ENCODE measurements at places on chromosomes 16 and 17. TPM values are rescaled to one million over a fixed set of nuclear protein-coding genes. Genes with fewer than 3 reads are reported as not detected.

DNA sequence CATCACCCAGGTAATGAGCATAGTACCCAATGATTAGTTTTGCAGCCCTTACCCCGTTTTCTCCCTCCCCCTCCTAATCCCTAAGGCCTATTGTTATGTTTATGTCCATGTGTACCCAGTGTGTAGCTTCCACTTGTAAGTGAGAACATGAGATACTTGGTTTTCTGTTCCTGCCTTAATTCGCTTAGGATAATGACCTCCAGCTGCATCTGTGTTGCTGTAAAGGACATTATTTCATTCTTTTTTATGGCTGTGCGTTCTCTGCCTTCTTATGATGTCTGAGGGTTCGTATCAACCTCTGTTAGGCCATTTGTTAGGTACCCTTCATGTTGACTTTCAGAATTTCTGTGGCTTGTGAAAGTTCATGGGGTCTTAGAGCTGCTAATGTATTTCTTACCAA, 31.0 kb downstream of the CTCF start:
- no peak for DNase-seq

DNA sequence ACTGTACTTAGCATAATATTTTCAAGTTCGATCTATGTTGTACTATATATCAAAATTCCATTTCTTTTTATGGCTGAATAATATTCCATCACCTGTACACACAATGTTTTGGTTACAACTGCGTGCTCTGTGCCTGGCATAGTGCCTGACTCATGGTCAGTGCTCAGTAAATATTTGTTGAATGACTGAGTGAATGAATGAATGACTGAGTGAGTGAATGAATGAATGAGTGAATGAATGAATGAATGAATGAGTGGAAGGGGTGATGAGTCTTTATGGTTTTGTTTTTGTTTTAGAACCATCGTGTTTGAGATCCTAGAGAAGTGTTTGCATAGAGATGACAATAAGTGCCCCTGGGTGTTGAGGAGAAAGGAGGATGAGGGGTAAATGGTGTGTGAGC, 155.3 kb downstream of the MRM1 start:
- no peak for DNase-seq

GRCh38 chr17:79826204-79826680, 13.0 kb downstream of the CBX4 start:
- no peak for DNase-seq

GRCh38 chr17:37037590-37038155, 88.9 kb downstream of the AATF start:
- DNase-seq = no peak

DNA sequence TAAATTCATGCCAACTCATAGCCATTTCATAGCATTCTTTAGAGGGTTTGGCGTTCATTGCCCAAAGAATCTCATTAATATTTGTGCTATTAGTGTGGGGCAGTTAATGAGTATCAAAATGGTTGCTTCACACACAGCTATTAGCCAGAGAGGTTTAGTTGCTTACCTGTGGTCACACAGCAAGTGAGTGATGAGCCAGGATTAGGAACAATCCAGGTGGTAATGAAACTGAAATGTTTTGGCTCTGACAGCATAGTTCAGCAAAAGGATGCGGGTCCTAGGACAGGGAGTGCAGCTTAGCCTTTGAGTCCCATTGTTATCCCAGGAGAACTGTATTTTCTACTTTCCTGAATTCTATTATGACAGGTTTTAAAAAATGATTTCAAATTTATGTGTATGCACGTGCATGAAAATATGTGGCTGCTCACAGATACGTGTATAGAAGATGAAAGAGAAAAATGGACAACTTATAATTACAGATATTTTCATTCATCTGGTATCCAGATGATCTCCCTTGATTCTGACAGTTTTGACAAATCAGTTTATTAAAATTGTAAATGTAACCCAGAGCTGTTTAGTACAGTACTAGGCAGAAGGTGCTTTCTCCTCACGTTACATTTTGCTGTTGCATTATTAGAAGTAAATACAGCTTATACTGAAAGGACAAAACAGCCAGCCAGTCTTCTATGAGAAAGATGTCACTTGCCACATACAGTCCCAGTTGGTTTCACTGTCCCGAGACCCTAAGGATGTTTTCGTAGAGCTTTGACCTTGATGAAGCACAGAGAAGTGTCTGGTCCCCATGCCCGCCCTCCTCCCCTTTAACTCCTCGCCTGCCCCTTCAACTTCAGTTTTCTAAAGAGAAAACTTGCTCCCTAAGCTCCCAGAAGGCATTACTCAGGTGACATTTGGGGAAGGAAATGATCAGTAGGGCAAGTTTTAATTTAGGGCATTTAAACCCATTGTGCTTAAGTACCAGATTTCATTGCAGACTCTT, 99.8 kb upstream of the TBX2 start:
- DNase-seq = no peak

GRCh38 chr16:1963806-1964505, 670 bp downstream of the RPS2 start:
- DNase-seq = no peak

DNA sequence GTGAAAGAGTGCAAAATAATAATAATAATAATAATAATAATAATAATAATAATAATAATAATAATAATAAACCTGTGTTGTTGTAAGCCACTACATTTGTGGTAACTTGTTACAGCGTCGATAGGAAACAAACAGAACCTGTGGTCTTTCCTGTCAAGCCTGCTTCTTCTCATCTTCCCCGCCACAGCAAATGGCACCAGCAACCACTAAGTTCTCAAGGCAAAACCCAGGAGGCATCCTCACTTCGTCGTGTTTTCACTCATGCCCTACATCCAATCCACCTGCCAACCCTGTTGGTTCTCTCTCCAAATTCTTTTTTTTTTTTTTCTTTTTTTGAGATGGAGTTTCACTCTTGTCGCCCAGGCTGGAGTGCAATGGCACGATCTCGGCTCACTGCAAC, 34.2 kb downstream of the ITGAE start:
- DNase-seq = no peak

- no peak for DNase-seq
Observed at GRCh38 chr16:54283725-54284318, 2.8 kb downstream of the IRX3 start.

DNA sequence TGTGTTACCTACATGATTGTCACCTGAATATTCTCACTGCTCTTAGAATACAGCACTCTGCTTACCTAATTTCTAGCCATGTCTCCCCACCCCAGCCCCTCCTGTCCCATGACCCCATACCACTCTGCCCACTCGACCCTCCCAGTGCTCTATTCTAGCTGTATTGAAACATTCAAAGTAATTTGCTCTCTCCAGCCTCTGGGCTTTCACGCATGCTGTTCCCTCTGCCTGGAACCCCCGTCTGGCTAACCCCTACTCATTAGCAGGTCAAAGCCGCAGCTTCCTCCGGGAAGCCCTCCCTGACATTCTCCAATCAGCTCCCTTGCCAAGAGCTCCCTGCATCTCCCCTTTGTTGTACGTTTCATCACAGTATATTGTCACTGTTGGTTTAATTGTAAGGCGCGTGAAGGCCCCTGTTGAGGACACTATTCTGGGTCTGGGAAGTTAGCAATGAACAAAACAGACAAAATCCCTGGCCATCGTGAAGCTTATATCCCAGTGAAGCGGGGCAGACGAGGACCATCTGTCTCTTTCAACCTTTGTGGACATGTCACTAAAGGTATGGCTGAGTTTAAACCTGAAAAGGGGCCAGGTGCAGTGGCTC, 72.3 kb upstream of the LHX1 start:
- DNase-seq = no peak

DNA sequence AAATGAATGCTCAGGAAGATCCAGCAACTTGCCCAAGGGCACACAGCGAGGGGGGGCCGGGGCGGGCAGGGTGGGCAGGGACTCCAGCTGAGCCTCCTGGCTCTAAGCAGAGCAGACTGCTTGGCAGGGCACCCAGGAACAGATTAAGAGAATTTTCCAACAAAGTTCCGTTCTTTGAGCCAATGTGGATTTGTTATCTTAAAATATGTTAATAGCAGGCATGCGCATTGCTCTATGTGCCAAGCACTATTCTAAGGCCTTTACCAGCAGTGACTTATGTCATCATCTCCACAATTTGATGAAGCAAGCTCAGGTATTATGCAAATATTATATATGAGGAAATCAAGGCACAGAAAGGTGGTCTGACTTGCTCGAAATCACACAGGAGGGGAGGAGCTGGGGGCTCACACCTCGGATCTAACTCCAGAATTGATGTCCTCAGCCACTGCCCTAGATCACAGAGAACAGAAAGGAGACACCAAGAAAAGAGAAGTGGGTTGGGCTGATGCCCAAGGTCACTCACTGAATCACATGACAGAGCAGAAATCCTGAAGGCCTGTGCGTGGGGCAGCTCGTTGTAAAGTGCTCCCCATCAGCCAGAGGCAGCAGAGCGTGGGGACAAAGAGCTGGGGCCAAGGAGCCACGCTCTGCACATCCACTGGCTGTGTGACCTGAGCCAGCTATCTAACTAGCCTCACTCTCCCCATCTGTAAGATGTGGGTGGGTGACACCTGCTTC, 23.2 kb upstream of the MEAK7 start:
- no peak for DNase-seq

GRCh38 chr17:55303701-55304145, 39.0 kb downstream of the HLF start:
- no peak for DNase-seq

DNA sequence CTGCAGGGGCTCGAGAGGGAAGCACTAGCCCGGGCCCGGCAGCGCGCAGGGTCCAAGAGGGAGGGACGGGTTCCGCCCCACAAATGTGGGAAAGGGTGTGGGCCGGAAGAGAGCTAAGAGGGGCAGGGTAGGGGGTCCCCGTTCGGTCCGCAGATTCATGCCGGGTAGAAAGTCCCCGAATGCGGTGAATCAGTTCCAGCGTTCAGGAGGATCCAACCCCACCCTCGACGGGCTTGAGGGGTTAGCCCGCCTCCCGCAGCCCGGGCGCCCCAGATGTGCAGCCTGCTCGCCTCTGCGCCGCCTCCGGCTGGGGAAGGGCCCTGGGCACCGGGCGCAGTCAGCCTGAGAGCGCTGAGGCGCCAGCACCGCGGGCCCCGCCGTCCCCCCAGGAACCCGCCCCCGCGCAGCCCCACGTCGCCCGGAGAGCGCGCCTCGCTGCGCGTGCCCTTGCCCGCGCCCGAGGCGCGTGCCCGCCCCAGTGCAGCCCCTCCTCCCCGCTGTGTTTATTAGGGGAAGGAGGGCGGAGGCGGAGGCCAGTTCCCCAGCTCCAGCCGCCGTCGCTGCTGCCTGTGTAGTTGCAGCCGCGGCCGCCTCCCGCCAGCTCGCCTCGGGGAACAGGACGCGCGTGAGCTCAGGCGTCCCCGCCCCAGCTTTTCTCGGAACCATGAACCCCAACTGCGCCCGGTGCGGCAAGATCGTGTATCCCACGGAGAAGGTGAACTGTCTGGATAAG, at the start of gene LASP1:
Gene LASP1 (plus strand): TSS at position 533 of the 733 bp plus-strand sequence. CDS start 132 bp downstream, at position 665.
- peak; percentile 96 for DNase-seq

DNA sequence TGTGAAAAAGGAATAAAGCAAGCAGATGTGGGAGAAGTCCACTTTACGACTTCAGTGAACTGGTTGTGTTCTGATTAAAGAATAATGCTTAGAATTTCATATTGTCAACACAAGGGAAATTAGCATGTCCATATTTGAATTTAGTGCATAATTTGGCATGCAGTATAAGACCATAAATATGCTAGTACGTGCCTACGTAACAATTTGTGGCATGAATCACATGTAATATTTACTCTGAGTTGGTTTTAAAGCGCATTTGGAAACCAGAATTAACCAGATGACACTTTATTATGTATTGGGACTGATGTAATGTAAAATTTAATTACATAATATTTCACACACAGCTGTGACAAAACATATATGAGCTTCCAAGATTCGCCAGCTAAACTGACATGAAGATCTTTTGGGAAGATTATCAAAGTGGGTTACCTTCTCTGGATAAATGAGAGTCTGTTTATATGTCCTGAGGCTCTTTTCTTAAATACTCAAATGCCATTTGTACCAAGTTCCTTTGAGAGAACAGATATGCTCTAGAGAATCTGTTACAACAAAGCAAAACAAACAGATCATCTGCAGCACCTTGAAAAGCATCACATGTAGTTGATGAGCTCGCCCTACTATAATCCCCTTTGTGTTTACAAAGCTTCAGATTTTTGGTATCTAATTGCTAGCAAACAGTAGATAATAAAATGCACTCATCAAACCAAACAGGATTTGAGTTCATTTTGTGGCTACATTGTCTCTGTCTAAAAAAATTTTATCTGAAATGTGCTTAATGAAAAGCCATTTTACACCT, 1468.6 kb downstream of the CDH11 start:
- DNase-seq = no peak

DNA sequence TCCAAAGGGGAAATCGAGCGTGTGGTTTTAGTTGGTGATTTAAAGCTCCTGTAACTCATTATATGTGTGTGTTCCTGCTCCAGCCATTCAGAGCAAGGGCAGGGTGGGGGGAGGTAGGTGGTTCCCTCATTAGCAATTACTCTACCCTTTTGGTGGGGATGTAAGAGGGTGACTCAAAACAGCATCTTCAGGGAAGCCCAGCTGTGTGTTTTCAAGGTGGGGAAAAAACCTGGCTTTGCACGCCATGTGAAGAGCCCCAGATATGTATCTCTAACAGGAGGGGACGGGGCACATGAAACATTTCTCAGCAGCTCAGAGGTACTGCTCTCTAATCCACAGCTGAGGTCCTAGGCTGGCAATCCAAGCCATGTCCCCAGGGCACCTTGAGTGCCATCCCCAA, 241.3 kb upstream of the ZFHX3 start:
- no peak for DNase-seq

DNA sequence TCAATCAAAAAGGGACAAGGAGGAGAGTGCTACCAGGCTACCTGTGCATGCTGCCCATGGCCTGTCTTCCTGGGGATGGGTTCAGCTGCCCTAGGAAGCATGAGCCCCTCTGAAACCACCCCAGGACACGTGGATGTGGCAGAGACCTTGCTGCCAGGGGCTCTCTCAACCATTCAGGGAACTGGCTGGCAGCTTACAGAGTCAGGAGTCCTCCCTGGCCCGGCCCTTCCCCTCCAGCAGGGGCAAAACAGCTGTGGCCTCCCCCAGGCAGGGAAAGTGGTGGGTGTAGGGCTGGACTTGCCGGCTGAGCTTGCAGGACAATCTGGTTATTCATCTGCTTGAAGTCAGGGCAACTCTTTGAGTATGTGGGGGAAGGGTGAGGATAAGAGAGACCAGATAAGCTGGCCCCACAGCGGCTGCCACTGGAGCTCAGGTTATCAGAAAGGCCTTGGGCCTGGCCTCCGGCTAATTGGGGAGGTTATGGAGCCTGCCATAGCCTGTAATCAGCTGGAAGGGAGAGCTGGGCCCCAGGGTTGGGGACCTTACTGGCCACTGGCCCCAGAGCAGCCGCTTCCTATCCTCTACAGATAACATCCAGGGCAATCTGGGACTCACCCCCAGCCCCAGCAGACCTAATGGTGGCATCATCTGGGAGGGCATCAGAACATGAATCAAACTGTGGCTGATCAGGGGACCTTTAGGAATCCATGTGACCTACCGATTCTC, 5.6 kb upstream of the TBX2 start:
- DNase-seq = peak; percentile 16

GRCh38 chr16:12590963-12591362, 212.7 kb downstream of the CPPED1 start:
- no peak for DNase-seq

- DNase-seq = no peak
Observed at GRCh38 chr17:7039832-7040231, 4.0 kb downstream of the SLC16A13 start.

KRTAP9-8 gene
- not detected for polyA plus RNA-seq

CCL5 gene
- 7.3 TPM for polyA plus RNA-seq

TBC1D3C gene
- not detected for polyA plus RNA-seq

NPIPA5 gene
- polyA plus RNA-seq = 30.8 TPM

PYY gene
- polyA plus RNA-seq = not detected

HOXB1 gene
- polyA plus RNA-seq = not detected

CCDC92B gene
- polyA plus RNA-seq = 0.20 TPM

KRT13 gene
- 0.31 TPM for polyA plus RNA-seq
